NCI-H1105 (cell line): ENCODE measurements at places on chromosomes 7 and 10.

- no peak for DNase-seq
Measured at GRCh38 chr10:132397036-132397541, at the start of gene PWWP2B. TSS of gene PWWP2B (plus strand) at chr10:132397200. CDS start at chr10:132397227, 27 bp downstream.

DNA sequence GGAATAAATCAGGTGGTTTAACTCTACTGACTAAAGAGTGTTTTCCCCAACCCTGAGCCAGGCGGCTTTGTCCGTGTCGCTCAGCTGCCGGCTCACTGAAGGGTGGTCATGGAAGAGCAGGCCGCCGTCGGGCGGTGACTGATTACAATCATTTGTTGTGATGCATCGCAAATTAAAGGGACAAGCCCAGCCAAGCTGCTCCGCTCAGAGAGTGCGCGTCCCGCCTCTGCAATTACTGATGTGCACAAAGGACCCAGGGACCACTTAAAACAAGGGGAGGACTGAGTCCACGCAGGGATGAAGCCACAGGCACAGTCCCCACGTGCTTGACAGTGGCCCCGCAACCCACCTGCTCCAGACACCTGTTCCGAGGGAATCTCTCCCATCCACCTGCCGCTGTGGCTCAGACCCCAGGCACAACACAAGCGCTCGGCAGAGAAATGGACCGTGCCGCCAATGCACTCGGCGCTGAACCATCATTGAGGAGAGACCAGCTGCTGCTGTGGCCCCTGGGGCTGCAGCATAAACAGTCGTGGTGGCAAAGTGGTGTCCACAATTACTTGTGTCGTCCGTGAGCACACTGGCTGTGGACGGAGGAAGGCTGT, 526.5 kb downstream of the PTPRN2 start:
- no peak for DNase-seq

- no peak for DNase-seq
Measured at GRCh38 chr7:39417642-39418041, 148.6 kb upstream of the YAE1 start.

GRCh38 chr7:124009321-124009720, 23.5 kb downstream of the TMEM229A start:
- DNase-seq, result no peak

DNA sequence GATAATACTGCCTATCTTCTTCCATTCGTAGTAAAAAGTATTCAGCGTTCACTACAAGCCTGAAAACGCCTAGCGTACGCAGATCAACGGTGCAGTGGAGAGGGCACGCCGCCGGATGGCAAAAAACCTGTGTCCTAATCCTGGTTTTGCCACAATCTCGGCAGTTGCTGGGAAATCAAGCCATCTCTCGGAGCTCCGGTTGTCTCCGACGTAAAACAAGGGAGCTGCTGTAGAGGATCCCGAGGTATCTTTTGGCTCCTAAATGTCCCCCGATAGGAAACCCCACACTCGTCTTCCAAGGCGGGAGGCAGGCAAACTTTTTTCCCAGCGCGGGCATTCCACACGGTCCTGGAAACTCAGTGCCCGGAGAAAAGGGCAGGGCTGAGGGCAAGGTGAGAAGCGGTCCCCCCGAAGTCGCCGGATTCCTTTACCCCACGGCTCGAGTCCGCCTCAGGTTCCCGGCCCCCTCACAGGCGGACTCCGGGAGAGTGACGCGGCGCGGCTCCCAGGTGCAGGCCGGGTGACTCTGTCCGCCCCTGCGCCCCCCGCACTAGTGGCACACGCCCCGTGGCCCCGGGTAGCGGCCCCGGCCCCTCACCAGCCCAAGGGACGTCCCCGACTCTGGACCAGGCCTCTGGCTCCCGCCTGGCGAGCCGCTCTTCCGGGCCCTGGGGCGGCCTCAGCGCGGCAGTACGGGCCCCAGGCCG, 649 bp downstream of the IDE start:
- DNase-seq, result no peak
